ENCODE measurements at places on chromosomes 2 and 18.

DNA sequence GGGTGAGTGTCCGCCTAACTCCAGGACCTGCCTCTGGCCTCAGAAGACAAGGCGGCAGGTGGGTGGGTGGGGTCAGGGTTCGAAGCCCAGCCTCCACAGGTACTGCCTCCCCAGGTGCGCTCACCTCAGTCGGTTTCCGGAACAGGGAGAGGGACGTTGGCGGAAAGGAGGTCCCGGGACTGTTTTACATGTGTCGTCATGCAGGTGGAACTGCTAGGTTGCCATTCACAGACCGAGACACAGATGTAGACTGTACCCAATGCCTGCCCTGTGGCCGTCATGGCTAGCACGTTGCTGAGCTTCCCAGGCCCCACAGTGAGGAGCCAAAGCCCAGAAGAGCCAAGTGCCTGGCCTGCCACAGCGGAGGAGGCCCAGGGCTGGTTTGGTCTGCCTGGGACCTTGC, 284.0 kb upstream of the HS6ST1 start:
- DNase-seq, result no peak

DNA sequence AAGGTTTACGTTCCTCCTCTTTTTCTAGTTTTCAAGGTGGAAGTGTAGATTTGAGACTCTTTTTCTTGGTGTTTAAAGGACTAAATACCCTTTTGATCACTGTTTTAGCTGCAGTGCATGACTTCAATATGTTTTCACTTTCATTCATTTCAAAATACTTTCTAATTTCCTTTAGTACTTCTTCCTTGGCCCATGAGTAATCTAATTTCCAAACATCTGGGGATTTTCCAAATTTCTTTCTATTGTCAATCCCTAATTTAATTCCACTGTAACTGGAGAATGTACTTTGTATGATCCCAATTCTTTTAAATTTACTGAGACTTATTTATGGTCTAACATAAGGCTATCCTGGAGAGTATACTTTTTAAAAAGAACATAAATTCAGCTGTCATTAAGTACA, 3.8 kb upstream of the RHBDD1 start:
- no peak for DNase-seq

DNA sequence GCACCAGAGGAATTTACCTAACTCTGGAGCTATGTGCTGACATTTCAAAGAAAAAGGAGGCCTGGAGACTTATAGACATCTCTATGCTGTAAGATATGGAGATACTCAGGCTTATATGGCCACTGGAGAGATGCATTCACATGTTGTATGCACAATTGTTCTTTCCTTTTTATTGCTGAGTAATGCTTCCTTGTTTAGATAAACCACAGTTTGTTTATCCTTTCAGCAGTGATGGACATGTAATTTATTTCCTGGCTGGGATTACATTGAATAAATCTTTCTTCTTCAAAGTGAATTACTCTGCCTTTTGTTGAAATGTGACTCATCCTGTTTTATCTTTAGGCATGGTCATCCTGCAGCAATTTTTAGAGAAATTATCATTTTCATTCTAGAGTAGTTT, 716.7 kb upstream of the GCFC2 start:
- DNase-seq, result no peak

- no peak for DNase-seq
Observed at GRCh38 chr2:230269715-230270114, 44.2 kb downstream of the SP140 start.

DNA sequence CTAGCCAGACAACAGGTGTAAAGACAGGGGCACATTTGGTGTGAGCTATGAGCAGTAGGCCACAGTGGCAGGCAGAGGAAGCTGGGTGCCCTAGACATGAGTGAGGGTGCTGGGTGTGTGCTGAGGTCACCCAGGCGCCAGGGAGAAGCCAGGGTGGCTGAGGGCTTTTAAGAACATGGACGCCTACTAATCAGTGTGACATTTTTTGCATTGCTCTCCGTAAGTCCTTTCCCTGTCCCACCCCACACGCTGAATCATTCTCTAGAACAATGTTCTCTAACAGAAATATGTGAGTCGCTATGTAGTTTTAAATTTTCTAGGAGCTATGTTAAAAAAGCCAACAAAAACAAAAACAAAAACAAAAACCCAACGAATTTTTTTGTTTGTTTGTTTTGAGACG, 204.5 kb upstream of the REV1 start:
- DNase-seq, result no peak

- DNase-seq, result no peak
Observed at GRCh38 chr2:202124286-202124685, 51.2 kb downstream of the KIAA2012 start.

DNA sequence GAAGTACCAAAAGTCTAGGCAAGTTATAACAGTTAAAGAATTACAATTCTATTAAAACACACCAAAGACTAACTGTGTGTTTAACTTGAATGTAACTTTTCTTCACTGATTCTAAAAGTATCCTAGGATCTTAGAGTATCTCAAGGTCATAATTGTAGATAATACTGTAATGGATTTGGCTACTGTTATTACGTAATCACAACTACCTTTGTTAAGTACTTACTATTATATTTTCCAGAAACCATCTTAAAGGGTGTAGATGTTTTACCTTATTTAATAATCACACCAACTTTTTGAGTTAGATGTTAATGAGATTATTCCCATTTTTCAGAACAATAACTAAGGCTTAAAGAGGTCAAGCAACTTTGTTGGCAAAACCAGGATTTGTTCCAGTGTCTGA, 161.3 kb upstream of the REG3A start:
- DNase-seq, result no peak

- no peak for DNase-seq
Observed at GRCh38 chr2:174764280-174765255, at the start of gene CHRNA1. TSS of gene CHRNA1 (minus strand) at chr2:174764472. CDS start at chr2:174764394, 78 bp downstream.

DNA sequence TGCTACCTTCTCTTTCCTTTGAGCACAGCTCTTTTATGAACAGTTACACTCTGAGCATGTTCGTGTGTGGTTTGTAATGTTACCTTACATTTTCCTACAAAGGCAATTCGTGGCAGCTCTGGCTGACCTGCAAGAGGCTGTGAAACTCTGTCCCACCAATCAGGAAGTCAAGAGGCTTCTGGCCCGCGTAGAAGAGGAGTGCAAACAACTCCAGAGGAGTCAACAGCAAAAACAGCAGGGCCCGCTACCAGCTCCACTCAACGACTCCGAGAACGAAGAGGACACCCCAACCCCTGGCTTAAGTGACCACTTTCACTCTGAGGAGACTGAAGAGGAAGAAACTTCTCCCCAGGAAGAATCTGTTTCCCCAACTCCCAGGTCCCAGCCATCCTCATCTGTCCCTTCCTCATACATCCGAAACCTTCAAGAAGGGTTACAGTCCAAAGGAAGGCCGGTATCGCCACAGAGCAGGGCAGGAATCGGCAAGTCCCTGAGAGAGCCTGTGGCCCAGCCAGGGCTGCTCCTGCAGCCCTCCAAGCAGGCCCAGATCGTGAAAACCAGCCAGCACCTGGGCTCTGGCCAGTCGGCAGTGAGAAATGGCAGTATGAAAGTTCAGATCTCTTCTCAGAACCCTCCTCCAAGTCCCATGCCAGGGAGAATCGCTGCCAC, 56.9 kb downstream of the WDSUB1 start:
- no peak for DNase-seq

GRCh38 chr2:55164534-55165480, 67.3 kb downstream of the CLHC1 start:
- DNase-seq, result no peak

DNA sequence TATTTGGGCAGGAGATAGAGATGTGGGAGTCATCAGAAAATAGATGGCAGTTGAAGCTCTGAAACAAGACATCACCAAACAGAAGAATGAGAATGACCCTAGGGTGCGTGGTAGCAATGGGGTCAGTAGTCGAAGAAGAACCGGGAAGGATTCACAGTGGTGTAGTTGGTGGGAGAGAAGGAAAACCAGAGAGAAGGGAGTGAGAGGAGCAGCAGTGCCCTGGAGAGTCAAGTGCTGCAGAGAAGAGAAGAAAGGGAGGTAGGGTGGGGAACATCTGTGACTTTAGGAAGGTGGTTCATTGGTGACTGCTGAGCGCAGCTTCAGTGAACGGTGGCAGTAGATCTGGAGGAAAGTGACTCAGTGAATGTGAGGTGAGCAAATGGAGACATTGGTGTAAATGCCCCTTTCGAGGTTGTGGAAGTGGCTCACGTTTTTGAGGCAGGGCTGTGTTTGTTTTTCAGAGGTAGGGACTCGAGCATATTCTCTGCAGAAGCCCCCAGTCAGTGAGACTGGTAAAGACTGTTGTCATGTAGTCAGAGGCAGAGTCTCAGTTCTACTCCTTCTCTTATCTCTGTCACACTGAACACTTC, 36.4 kb downstream of the CDC42EP3 start:
- no peak for DNase-seq

All from NCI-H1930 (cell line).